ENCODE measurements at places on chromosomes 4 and X.

DNA sequence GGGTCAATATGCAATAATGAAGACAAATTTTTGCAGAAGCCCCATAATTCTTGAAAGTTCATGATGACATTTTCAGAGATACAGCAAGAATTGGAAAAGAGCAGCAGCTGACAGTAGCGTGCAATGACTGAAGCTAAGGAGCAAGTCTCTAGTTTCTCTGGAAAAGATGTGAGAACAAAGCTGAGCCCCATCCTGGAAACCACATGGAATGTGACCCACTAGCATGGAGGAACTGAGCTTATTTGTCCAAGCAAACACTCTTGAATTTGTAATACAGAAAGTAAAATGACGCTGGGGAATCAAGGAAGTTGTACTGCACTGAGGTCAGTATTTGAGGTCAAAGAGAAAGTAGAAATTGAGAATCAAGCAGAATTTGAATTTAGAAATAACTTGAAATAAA lies 1447.2 kb downstream of the FSTL5 start:
- DNase-seq = no peak

GRCh38 chrX:12153741-12154140 lies 15.5 kb downstream of the FRMPD4 start:
- no peak for DNase-seq

DNA sequence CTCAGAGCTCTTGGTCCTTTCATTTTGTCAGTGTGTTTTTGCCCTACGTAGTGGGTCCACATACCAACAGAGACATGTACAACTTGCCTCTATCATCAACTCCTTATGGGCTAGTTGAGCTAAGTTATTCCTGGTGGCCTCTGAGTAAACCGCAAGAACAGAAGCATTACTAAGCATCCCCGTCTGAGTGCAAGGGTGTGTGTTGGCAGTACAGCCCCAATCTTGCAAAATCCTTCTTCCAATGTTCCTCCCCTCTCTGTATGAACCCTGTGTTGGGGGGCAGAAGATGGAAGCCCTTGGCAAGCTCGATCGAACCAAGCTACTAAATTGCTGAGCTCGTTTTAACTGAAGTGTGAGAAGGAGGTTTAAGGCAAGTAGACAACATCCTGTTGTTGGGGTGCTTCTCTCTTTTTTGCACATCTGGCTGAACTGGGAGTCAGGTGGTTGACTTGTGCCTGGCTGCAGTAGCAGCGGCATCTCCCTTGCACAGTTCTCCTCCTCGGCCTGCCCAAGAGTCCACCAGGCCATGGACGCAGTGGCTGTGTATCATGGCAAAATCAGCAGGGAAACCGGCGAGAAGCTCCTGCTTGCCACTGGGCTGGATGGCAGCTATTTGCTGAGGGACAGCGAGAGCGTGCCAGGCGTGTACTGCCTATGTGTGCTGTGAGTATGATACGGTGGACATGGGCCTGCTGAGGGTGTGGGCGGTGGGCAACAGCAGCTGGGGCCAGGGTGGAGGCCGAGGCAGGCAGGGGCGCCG lies at the start of gene SH2D1A:
TSS of gene SH2D1A (plus strand) at position 447 of the 760 bp plus-strand sequence. CDS start at position 527, 80 bp downstream.
- no peak for DNase-seq

- no peak for DNase-seq
These were observed 41.9 kb downstream of the ARHGEF38 start for GRCh38 chr4:105594099-105595010.

- no peak for DNase-seq
These were observed 39.3 kb upstream of the WWC2 start for GRCh38 chr4:183059797-183060196.

GRCh38 chrX:150339736-150340135 lies 23.4 kb upstream of the MAMLD1 start:
- no peak for DNase-seq

DNA sequence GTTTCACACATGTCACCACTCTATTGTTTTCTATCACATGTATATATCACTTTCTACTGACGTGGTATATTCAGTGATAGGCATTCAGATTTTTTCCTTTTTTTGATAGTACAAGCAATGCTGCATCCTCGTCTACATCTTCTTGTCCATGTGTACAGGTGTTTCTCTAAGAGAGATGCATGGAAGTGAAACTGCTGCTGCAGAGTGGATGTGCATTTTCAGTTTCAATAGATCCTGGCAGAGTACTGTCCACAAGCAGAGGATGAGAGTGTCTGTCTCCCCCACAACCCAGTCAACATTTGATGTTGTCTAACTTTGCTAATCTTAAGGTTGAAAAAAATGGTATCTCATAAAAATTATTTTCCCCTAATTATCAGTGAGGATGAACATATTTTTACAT lies 194.0 kb upstream of the CASK start:
- DNase-seq = no peak

- DNase-seq = no peak
These were observed 11.8 kb downstream of the MAN2B2 start for GRCh38 chr4:6586715-6587325.

DNA sequence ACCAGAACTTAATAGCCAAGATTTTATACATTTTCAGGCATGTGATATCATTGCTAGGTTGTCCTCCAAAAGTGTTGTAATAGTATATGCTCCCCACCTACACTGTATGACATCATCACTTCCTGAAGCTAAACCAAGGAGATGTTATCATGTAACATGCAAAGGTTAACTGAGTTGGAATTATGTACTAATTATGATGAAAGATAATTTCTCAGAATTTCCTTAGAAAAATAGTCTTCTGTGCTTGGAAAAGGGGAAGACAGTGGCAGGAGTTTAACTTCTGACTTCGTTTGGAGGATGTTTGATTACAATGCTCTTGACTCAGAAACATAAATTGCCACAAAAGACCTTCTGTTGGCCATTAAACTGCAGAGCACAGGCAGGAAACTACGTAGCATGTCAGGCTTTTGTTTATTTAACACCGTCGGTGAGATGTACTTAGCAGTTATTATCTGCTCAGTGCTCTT lies 83.6 kb upstream of the GUCY1A1 start:
- DNase-seq = no peak

DNA sequence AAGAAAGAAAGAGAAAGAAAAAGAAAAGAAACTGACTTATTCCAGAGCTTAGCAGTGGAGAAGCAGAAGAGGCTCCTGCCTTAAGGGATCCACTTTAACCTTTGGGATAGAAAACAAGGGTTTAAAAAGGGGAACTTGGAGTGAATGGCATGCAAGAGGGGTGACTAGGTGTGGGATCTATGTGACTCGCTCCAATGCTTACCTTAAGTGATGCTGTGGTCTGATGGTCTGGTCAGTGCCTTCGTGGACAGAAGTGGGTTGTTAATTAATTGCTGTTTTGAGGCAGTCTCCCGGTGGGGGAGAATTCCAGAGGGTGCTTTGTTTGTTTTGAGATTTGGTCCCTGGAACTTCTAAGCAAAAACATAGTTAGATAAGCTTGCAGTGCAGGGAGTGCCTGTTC lies 21.1 kb upstream of the RHOXF1 start:
- DNase-seq = no peak

- DNase-seq = no peak
These were observed 337.6 kb downstream of the HNRNPD start for GRCh38 chr4:82036181-82036580.

- no peak for DNase-seq
These were observed 85.8 kb upstream of the PRPS1 start for GRCh38 chrX:107542500-107542899.

DNA sequence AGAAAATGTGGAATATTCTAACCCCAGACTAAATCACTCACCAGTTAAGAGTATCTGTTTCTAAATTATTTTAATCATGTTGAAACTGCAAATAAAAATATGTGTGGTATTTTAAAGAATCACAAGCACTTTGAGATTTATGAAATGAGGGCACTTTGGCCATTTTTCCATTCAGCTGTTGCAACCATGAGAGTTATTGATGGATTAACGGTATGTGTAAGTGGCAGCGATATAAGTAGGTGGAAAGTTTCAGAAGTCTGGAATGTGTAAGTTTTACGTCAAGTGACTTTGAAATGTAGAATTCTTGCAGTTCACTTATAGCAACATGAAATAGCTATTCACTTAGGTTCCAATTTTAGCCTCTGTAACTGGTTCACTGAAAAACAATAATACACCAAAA lies 905.1 kb upstream of the SLIT2 start:
- no peak for DNase-seq
